ENCODE measurements at places on chromosomes 5 and 9. TPM values are rescaled to one million over a fixed set of nuclear protein-coding genes. Genes with fewer than 3 reads are reported as not detected.

DNA sequence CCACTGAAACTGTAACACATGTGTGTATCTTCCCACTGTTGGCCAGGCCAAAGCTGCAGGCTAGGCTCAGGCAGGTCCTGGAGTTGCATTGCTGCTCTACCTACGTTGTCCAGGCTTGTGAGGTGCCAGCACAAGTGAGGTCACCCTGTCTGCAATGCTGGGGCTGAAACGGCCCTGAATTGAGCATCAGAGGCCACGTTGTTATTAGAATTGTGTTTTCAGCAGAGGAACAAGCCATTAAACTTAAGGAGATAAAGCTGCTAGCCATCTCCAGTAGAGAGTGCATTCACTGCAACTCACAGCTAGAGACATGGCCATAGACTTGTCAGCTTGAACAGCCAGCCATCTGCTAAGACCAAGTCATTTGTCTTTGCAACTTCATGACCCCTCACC, 191.8 kb downstream of the SEMA6A start:
- no peak for DNase-seq

GRCh38 chr9:87670572-87671264, 55.2 kb upstream of the CTSL start:
- no peak for DNase-seq

- peak; percentile 86 for DNase-seq
Observed at GRCh38 chr5:111453747-111454146, 58.6 kb downstream of the STARD4 start.

Gene SELENOP
- not detected for total RNA-seq

Measured in Daoy (cell line).